ENCODE measurements at places on chromosomes 7 and 10.
A peak's percentile ranks its signal among the peaks of the same experiment; 100 is the strongest.

GRCh38 chr7:36937754-36938563 is 213.7 kb upstream of the AOAH start:
- DNase-seq: no peak

DNA sequence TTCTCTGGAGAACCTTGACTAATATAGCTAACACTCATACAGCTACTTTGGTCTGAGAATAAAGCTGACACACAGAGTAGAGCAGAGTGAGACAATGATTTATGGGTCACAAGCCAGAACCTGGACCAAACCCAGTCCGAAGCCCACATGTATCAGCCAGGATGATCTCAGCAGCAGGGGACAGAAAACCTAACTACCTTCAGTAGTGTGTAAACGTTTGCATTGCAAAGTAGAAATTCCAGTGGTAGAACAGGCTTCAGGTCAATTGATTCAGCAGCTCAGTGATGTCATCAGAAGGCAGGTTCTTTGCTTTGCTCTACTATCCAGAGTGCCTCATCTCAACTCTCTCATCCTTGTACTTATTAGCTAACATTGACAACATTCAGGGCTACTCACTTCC is 62.5 kb upstream of the PALS2 start:
- no peak for DNase-seq

GRCh38 chr10:111015181-111015580 is 61.6 kb upstream of the ADRA2A start:
- DNase-seq: no peak

- DNase-seq: no peak
Observed at GRCh38 chr7:41861642-41862041, 158.8 kb upstream of the INHBA start.

GRCh38 chr7:110868458-110868857 is 222.5 kb upstream of the LRRN3 start:
- no peak for DNase-seq

GRCh38 chr10:8121201-8121890 is 66.9 kb downstream of the GATA3 start:
- DNase-seq: no peak

DNA sequence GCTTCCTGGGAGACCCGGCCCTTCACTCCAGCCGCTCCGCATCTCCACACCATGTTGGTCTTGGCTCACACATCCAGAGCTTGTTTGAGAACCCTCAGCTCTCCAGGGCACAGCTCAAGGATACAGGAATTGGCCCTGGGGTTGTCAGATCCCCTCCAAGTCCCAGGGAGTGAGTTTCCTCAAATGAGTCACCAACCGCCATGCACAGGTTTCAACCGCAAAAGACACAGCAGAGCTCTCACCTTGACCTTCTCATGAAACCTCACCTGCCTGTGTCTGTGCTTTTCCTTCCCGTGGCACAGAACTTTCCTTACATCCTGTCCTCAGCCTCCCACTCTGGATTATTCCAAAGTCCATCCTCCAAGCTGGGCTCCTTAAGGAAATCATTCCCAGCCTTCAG is 20.6 kb downstream of the AZGP1 start:
- DNase-seq: no peak

- no peak for DNase-seq
Observed at GRCh38 chr10:103847909-103848468, 7.4 kb downstream of the SH3PXD2A start.

- DNase-seq: no peak
Observed at GRCh38 chr7:44548893-44549292, 7.8 kb upstream of the NPC1L1 start.

DNA sequence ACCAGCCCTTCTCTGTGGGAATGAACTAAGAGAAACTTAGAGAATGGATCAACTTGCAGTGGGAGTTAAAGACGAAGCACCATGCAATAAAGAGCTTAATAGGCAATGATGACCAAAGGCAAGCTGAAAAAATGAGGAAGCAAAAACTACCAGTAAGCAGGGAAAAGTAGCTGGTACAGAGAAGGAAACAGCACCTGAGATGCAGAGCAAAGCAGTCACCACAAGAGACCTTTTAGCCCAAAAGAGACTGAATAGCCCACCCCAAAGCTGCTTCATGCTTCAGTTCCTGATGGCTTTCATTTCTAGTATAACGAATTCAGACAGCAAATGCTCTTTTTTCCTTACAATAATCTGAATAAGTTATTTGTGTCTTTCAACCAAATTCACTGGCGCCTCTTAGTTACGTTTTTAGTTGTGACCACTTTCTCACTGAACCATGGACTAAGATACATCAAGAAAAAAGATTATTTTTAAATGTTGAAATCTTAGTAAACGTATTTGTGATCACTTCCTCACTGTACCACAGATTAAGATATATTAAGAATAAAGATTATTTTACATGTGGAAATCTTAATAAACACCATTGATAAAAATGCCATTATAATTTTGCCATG is 76.0 kb downstream of the USP6NL start:
- no peak for DNase-seq

- DNase-seq: no peak
Observed at GRCh38 chr10:17022896-17023295, 106.7 kb downstream of the CUBN start.

GRCh38 chr7:116495736-116496135 is 3.8 kb upstream of the CAV2 start:
- DNase-seq: no peak

GRCh38 chr10:72690071-72690755 is 1.7 kb upstream of the MCU start:
- DNase-seq: no peak

- DNase-seq: no peak
Observed at GRCh38 chr10:21520949-21521348, 4.5 kb downstream of the SKIDA1 start.

DNA sequence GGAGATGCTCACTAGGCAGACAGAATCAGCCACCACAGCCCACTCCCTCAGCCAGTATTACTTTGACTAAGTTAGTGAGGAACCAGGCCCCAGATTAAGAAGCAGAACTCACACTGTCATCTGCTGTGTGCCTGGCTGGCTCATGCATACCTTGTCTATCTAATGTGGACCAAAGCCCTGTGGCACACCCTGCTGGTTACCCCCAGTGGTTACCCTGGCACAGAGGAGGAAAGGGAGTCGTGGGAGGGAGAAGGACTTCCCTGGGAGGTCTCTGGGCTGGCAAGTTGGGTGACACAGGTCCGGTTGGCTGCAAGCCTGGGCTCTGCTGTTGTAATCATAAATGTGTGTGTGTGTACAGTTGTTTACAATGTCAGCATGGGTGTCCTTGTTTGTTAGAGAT is 7.5 kb upstream of the SH2D4B start:
- no peak for DNase-seq

- no peak for DNase-seq
Observed at GRCh38 chr10:48529331-48529730, 75.5 kb downstream of the ARHGAP22 start.

DNA sequence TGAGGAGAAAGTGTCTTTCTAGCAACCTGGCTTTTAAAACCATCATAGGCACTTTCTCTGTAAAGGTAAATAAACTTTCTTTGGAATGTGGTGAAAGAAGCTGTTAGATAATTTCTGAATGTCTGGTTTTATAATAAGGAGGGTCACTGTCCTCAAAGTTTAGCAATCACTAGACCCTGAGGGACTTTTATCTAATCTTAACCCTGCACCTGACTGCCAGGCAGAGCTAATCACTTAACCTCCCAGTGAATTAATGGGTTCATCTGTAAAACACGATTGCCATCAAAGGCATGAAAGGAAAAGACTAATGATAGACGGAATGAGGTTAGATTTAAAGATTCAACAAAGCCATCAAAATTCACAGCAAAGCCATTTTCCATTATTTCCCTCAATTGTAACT is 553.8 kb downstream of the GRM8 start:
- DNase-seq: no peak

- DNase-seq: no peak
Observed at GRCh38 chr7:128115336-128115820, 84.1 kb upstream of the LRRC4 start.

GRCh38 chr10:69716711-69717560 is 84.8 kb upstream of the COL13A1 start:
- peak; percentile 36 for DNase-seq

- no peak for DNase-seq
Observed at GRCh38 chr7:34036972-34037792, 131.8 kb downstream of the BMPER start.

GRCh38 chr10:32932225-32932729 is 25.8 kb downstream of the ITGB1 start:
- no peak for DNase-seq

- no peak for DNase-seq
Observed at GRCh38 chr7:154541606-154542005, 461.3 kb downstream of the PAXIP1 start.

- no peak for DNase-seq
Observed at GRCh38 chr7:38306171-38306570, 32.7 kb upstream of the TARP start.

DNA sequence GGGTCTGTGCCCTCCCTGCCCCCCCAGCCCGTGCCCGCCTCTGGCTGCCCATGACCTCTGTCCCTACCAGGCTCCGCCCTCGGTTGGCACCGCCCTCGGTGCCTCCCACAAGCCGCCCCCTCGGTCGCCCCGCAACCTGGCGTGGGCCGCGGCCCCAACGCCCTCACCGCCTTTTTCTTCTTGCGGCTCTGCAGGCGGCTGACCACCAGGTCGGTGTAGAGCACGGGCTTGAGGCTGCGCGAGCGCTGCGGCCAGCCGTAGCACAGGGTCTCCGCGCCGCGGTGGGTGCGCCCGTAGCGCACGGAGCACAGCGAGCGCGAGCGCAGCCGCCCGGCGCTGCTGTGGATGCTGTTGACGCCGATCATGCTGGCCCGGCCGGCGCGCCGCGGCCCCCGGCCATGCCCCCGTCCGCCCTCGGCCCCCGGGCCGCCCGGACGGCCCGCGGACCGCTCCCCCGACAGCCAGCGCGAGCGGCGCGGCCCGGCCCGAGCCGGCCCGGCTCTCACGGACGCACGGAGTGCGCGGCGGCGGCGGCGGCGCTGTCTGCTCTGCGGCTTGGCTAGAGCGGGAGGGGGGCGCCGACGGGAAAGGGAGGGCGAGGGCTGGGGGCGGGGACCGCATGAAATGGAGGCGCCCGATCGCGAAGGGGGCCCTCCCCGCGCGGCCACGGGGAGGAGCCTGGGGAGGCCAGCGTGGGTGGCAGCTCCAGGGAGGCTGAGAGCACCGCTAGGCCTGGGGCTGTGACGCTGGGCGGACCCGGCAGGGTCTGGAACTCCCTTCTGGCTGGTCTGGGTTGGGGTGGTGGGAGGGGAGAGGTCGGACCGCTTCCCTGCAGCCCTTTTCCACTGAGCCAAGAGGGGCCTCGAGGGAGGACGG is 9.6 kb downstream of the PSD start:
- DNase-seq: peak; percentile 66

DNA sequence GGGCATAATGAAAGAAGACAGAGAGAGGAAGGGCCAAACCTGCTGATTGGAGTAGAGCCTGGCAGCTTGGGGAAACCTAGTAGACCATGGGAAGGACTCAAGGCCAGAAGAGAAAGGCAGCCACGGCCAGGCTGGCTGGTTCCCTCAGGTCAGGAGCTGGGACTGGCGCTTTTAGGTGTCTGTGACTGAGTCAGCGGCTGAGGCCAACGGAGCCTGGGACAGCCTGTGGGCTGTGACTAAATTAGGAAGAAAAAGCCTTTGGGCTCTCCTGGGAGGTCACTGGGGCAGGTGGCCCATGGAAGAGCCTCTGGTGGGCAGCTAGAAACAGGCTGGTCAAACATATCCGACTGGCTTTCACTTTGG is 108.9 kb upstream of the PDCD4 start:
- DNase-seq: no peak
